ENCODE measurements at places on chromosomes 6 and 20.

- no peak for DNase-seq
Measured at GRCh38 chr20:25019381-25020155, 27.0 kb upstream of the APMAP start.

DNA sequence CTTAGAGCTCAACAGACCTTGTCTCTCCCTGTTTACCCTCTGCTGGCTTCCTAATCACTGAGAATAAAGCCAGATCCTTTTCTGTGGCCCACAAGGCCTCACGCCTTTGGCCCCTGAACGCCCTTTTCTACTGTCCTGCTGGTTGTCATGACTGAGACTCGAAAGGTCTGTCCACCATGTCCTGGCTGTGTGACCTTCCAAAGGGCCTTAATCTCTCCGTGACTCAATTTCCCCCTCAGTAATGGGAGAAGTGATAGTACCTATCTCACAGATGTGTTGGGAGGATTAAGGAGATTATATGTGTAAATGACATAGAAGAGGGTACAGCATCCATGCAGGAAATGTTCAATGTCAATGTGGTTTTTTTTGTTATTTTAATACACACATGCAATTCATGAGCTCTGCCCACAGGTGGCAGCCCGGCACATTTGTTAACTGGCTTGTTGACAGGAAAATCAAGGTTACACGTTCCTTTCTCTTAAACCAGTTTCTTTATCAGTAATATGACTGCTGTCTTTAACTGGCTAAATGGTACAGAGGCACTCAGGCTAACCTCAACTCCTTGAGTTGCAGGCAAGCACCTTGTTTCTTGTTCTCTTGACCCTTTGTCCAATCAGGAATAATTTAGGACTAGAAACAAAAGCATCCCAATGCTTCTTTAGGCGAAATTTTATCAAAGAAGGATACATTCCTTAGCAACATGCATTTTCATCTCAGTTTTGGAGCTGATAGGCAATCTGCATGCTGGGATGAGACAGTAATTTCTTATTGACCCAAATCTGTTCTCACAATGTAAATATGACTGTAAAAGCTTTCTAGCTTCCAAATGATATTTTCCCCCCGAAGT is 16.6 kb downstream of the SLC22A1 start:
- peak; percentile 42 for DNase-seq

DNA sequence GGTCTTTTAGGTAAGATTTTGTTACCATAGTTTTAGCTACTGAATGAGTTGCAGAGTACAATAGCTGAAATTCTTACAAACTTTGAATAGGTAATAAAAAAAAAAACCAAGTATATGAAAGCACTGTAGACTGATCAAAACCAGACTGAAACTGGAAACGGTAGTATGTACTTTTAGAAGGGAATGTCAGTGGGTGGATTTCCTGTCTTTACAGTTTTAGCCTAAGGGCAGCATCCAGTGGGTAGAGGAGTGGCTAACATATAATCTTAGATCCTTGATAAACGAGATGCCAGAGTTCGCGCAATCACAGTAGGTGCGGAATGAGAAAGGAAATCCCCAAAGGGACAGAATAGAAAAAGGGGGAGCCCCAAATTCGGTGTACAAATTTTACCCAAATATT is 385.9 kb upstream of the RUNX2 start:
- DNase-seq = no peak

DNA sequence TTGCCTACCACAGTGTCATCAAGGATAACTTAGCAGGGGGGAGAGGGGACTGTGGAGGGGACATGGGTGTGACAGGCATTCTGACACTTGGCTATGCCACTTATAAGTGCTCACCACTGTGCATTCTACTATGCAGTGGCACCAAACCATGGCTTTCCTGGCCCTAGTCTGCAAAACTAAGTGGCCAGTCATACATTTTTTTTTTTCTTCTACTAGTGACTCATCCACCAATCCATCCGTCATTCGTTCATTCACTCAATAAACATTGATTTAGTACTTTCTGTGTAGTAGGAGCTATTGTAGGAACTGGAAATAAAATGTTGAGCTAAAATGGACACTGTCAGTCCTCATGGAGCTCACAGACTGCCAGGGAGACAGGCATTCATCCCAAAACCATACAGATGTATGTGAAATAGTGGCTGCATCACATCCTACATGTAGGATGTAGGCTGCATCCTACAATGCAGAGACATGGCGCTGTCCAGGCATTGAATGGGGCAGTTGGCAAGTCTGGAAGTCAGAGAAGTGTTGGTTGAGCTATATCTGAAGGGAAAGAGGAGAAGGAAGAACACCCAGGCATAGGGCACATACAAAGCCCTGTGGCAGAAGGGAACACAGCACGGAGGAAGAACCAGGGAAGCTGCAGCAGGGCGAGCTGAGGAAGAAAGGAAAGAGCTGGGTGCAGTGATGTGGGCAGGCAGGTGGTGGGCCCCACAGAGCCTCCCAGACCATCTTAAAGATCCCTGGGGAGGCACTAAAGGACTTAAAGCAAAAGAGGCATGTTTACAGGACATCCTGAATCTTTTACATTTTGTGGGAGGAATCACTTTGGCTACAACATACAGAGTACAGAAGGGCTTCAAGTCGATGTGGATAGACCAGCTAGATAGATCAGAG is 224.4 kb downstream of the UST start:
- DNase-seq = no peak

DNA sequence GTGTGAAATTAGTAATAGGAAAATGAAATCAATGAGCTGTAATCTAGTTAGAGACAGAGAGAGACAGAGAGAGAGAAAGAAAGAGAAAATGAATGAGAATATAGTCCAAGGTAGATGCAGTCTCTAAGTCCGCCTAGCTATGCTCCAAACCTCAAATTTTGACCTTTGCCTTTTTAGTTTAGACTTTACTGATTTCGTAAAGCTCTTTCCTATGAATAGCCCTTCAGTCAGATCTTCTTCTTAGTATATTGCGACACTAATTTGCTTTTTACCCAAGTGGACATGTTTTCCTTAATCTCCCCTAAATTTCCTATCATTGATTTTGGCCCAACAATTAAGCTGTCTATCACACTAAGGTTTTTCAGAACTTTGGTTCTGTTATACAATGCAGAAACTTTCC is 49.5 kb downstream of the TFAP2D start:
- DNase-seq = no peak

DNA sequence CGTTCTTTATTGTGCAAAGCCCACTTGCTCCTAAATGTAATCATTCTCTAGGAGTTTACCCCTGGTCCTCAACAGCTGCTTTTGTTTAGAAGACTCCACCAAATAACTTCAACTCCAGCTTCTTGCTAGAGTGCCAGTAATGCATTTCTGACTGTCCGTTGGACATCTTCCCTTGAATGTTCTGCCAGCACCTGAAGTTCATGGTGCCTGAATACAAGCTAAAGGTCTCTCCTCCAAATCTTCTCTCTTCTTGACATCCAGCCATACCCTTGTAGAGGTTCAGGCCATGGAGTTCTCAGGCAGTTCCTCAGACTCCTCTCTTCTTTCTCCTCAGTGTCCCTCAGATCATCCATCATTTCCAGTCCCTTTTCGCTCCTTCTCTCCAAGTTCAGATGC is 21.7 kb downstream of the PHACTR2 start:
- DNase-seq = no peak

DNA sequence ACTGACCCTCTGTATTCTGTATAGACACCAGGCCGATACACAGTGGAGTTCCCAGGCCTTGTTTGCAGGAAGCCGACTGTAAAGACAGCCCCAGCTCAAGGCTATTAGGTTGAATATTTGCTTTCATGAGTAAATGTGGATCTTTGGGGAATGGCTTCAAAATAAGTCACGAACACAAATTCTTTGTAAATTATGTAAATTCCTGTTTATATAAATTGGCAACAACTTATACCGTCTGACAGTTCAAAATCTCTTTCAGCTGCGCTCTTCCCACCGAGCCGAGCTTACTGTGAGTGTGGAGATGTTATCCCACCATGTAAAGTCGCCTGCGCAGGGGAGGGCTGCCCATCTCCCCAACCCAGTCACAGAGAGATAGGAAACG is 24.7 kb downstream of the EDN3 start:
- no peak for DNase-seq

- DNase-seq = no peak
Measured at GRCh38 chr6:38307740-38308139, 332.0 kb downstream of the BTBD9 start.

- DNase-seq = no peak
Measured at GRCh38 chr20:29873946-29874345, 1383.5 kb upstream of the DEFB115 start.

- DNase-seq = no peak
Measured at GRCh38 chr6:108113557-108114519, 39.3 kb upstream of the OSTM1 start.

- no peak for DNase-seq
Measured at GRCh38 chr20:61638802-61639585, 386.9 kb downstream of the CDH4 start.

- no peak for DNase-seq
Measured at GRCh38 chr20:58463256-58463655, 51.9 kb downstream of the APCDD1L start.

- DNase-seq = no peak
Measured at GRCh38 chr6:69090132-69090531, 455.1 kb downstream of the ADGRB3 start.

DNA sequence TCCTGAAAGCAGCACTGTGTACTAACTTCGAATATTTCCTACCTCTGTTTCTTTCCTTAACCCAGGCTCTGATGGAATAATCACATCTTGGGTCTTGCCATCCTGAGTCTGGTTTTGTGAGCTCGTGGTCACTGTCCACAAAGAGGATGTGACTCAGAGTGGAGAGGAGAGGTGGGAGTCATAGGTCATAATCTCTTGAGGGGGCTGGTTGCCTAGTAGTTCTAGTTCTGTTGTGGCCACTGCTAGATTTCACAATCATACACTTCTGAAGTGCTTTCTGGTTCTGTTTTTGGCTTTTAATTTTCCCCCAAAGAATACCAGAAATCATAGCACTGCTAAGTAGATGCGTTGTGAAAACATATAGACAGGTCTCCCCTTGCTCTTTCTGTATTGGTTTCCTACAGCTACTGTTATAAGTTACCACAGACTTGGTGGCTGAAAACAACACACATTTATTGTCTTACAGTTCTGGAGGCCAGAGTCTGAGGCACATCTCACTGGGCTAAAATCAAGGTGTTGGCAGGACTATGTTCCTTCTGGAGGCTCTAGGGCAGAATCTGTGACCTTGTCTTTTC is 102.8 kb downstream of the NRSN1 start:
- DNase-seq = no peak

DNA sequence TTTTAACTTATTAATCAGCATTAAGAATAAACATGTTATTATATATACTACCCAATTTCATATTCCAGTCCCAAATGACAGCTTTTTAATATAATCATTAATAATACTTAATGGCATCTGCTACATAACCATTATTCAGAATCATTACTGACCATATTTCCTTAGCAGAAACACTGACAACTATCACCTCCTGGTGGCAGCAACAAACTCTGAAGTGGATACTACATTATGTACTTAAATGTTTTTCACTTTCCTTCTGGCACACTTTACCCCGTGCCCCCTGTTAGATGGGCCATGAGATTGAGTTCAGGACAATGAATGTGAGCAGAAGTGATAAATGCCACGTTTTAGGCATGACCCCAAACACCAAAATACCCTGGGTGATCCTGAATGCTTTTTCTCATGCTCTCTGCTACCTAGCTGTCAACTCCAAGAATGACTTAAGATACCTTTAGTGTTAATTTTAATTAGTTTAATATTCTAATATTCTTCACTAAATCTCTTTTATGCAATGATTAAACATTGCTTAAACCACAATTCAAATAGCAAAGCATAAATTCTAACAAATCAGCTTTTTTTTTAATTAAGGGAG is 77.1 kb downstream of the LMBRD1 start:
- no peak for DNase-seq

DNA sequence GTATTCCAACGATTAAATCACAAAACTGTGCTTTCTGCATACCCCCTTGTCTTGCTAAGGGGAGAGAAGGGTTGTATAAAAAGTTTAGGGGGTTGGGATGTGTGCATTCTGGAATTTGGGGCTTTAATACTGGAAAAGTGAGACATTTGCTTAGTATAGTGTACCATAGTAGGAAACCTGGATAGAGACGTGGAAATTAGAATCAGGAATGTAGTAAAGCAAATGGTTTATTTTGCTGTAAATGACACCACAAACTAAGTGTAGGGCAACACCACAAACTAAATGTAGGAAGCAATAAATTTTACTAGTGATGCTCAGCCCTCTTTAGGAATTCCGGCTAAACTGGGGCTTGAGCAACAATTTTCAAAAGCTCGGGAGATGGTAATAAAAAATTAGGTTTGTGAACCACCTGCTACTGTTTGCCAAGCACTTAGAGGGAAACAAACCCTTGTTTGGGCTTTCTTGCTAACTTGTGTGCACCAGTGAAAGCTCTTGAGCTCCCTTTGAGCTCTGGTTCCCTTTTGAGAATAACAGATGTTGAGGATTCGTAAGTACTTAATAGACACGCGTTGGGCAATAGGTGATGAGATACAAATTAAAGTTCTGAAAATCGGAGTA is 13.8 kb downstream of the BRD2 start:
- no peak for DNase-seq

- DNase-seq = no peak
Measured at GRCh38 chr6:7062451-7063162, 45.2 kb upstream of the RREB1 start.

GRCh38 chr6:64672651-64673050 is 1034.4 kb downstream of the EYS start:
- DNase-seq = no peak

DNA sequence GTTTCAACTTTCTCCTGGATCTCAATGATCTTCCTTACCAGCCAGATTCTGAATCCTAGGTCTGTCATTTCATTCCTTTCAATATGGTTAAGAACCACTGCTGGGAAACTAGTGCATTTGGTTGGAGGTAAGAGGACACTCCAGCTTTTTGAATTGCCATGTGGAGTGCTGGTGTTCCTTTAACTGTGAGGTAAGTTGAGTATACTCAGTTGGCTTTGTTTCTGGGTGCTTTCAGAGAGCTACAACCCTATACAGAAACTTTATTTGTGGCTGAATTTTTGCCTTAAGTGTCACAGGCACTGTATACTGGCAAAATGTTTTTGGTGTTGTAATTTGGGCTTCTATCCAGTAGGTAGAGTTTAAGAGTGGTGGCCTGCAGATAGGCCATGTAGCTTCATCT is 175.8 kb downstream of the TBC1D32 start:
- no peak for DNase-seq

- no peak for DNase-seq
Measured at GRCh38 chr6:143842461-143842901, 657 bp upstream of the LTV1 start.

- no peak for DNase-seq
Measured at GRCh38 chr20:5220321-5221060, 93.7 kb downstream of the CDS2 start.

GRCh38 chr6:7461416-7461815 is 71.8 kb downstream of the RIOK1 start:
- no peak for DNase-seq

DNA sequence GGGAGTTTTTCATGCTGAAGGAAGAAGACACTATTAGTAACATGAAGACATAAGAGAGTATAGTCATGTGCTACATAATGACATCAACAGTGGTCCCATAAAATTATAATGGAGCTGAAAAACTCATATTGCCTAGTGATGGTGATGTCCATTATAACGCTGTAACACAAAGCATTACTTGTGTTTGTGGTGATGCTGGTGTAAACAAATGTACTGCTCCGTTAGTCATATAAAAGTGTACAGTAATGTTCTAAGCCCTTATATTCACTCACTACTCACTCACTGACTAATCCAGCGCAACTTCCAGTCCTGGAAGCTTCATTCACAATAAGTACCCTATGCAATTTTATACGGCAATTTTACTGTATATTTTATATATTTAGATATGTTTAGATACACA is 26.8 kb upstream of the ASF1A start:
- DNase-seq = no peak
